CD4-positive, alpha-beta T cell (primary cell): ENCODE measurements at places on chromosomes 2 and 18.

DNA sequence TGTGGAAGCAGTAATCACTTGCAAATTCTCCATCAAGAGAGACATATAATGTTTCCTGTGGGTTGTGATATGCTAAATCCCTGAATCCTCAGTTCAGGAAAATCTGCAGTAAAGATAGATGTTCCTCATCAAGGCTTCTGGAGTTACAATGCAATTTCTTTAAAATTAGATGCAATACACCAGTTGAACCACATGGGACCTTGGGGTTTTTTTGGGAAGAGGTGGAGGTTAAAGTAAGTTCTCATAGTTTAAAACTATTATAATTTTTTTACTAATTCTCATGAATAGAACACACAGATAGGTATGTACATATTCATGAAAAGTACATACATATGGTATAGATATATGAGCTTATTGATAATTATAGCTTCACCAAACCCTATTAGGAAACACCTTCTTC is 496.2 kb downstream of the SATB2 start:
- DNase-seq: no peak

- DNase-seq: no peak
Observed at GRCh38 chr2:54364409-54364808, 91.7 kb upstream of the SPTBN1 start.

GRCh38 chr18:45290364-45290763 is 324.9 kb upstream of the SLC14A2 start:
- DNase-seq: no peak

GRCh38 chr18:74790451-74790850 is 192.8 kb downstream of the ZNF407 start:
- no peak for DNase-seq

GRCh38 chr18:9025091-9025838 is 77.2 kb upstream of the NDUFV2 start:
- DNase-seq: no peak

DNA sequence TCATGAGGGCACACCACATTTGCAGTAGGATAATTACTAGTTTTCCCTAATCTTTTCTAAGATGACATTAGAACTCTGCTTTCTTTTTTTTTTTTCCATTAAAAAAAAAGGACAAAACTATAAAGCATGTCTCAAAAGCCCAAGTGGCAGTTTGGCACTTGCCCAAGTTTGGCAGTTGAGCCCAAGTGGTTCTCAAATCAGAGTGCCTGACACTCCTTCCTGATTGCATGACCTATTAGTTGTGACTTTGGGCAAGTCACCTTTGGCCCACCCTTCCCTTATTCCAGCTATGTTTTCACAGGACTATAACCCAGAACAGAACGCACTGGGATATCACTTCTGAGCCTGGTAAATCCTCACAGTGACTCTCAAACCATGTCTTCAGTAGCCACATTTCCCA is 273.0 kb downstream of the CCDC85A start:
- DNase-seq: no peak

- no peak for DNase-seq
Observed at GRCh38 chr2:191521608-191522208, 156.2 kb upstream of the NABP1 start.

DNA sequence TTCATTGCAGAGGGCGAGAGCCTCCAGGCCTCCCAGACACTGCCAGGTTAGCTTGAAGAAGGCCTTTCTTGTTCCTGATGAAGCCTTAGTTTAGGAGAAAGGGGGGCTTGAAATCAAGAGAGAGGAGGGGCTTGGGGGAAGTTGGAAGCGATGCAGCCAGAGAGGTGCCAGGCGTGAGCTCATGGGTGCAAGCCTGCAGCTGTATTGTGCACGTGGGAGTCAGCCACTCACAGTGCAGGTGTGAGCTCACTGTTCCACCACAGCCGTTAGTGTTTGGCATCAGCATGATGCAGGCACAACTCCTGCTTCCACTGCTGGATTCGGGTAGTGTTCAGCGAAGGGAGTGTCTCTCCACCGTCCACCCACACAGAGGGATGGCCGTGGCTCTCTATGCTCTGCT is 68.4 kb upstream of the ALPP start:
- DNase-seq: no peak

- DNase-seq: no peak
Observed at GRCh38 chr2:8049851-8050571, 631.8 kb upstream of the ID2 start.
